ENCODE measurements at places on chromosomes 4 and X. TPM values are rescaled to one million over a fixed set of nuclear protein-coding genes. Genes with fewer than 3 reads are reported as not detected.

JCHAIN gene
- 0.68 TPM for total RNA-seq

ARMCX2 gene
- total RNA-seq, result 20.9 TPM

IL1RAPL1 gene
- not detected for total RNA-seq

FRG2 gene
- not detected for total RNA-seq

F8A1 gene
- 7.5 TPM for total RNA-seq

HNRNPD gene
- total RNA-seq, result 260 TPM

GABRE gene
- not detected for total RNA-seq

TMSB15A gene
- total RNA-seq, result 0.51 TPM

CFAP299 gene
- total RNA-seq, result not detected

NPY2R gene
- total RNA-seq, result not detected

ABLIM2 gene
- 0.41 TPM for total RNA-seq

HTRA3 gene
- not detected for total RNA-seq

FGFBP2 gene
- total RNA-seq, result 5.6 TPM

CNGA1 gene
- 0.27 TPM for total RNA-seq

MTMR8 gene
- 8.0 TPM for total RNA-seq

CYSLTR1 gene
- 3.1 TPM for total RNA-seq

CCDC160 gene
- total RNA-seq, result not detected

ADH6 gene
- not detected for total RNA-seq

FHIP1A gene
- 0.66 TPM for total RNA-seq

EPGN gene
- not detected for total RNA-seq

GAGE12H gene
- not detected for total RNA-seq

ATP1B4 gene
- total RNA-seq, result not detected

H2BW2 gene
- not detected for total RNA-seq

MFSD8 gene
- 21.2 TPM for total RNA-seq

SYN1 gene
- 3.0 TPM for total RNA-seq

S100P gene
- total RNA-seq, result not detected

SCML1 gene
- total RNA-seq, result 28.3 TPM

PRR32 gene
- total RNA-seq, result not detected
